ENCODE measurements at places on chromosomes 11 and 22. TPM values are rescaled to one million over a fixed set of nuclear protein-coding genes. Genes with fewer than 3 reads are reported as not detected.
A peak's percentile ranks its signal among the peaks of the same experiment; 100 is the strongest.

Gene HSCB
- total RNA-seq: 22.7 TPM

GRCh38 chr11:35873721-35874120 is 70.1 kb upstream of the LDLRAD3 start:
- no peak for DNase-seq

Gene CABP7
- total RNA-seq: not detected

- DNase-seq: no peak
Measured at GRCh38 chr22:19873960-19874306, 19.3 kb upstream of the GNB1L start.

GRCh38 chr22:43183496-43184277 is 3.2 kb downstream of the TTLL12 start:
- peak; percentile 72 for DNase-seq

All from SJSA1 (cell line).